ENCODE measurements at places on chromosomes 12 and 14.

DNA sequence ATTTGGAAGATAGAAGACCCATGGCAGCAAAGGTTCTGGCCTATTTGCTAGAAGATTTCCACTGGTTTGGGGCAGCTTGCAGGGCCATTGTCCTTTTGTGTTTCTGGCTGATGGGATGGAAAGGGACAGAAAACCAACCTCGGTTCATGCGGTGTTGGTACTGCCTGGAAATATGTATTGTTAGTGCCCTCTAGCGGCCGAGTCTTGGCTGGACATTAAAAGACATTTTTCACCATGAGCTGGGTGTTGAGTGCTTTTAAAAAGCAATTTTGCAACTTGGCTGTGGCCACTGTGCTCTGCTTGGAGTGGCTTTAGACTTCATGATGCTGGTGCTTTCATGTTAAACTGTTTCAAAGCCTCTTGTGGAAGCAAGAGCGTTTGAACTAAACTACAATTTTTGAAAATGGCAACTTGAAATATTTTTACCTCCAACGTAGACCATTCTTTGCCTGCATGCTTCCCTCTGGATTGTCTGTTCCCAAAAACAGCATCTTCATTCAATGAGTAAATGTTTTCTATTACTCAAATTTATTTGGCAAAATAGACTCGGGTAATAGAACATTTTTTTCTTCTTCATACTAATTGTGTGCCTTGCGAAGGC, 102.7 kb upstream of the TBX5 start:
- peak; percentile 16 for DNase-seq

DNA sequence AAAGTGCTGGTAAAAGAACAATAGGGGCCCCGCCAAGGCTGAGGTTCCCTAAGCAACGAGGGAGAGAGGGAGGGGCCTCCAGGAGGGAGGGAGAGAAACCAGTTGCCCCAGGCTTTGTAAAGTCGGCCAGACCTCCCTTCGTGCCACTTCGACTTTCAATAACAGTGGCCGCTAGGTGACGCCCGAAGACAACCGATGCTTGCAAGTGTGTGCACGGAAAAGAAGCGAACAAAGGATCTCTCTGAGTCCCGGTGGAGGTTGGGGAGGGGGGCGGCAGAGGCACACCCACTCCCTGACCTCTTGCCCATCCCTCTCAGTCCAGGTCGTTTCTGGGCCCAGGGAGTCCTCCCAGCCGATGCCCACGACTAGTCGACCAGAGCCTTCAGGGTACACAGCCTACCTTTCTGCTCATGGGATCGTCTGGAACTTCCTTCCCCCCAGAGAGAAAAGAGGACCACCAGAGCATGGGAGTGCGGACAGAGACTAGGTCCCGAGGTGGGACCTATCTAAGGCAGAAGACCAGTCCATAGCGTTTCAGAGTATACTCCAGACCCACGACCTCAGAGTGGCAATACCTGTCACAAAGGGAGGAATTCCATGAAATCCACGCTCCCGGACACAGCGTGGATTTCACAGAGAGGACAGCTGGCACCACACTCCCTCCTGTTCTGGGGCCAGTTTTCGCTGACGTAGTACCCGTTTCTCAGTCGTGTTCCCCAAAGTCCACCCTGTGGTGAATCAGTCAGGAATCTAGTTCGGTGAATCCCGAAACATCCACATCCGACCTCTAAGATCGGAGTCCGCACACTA, 262.7 kb upstream of the ALG10B start:
- DNase-seq, result no peak

GRCh38 chr14:98210045-98210672, 1061.8 kb downstream of the BCL11B start:
- no peak for DNase-seq

DNA sequence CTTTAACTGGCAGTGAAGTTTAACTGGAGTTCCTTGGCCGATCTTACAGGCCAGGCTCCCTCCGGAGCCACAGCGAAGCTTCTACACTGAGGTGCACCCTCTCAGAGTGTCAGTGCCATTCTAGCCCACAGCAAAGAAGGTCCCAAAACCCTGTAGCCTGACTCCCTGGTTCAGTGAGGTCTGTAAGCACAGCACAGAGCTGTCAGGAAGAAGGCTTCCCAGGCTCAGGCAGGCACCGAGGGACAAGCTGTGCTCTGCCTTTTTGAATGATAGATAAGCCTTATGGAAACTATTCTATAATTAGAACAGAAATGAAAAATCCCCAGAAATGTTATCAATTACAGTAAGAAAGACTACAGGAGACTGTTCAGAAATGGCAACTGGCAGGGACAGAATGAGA, 40.2 kb downstream of the MOK start:
- no peak for DNase-seq

GRCh38 chr12:124464062-124464461, 103.3 kb downstream of the NCOR2 start:
- DNase-seq, result no peak

DNA sequence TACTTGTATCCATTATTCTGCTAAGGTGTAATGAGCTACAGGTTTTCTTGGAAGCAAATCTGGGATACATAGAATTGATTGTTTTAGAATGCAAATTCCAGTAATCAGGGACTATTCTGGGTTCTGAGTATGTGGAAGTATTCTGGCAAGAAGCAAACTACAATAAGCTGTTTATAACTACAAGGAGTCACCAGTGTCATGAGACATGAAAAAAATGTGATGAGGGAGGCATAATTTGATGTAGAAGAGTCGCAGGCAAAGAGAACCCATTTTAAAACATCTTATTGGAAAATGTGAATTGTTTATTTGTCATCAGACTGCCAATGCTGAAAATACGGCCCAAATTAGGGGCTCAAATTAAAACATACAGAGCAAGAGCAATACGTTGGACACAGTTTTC, 321.8 kb upstream of the E2F7 start:
- DNase-seq, result no peak

- DNase-seq, result no peak
Measured at GRCh38 chr12:135138-135537, 68.6 kb downstream of the IQSEC3 start.

DNA sequence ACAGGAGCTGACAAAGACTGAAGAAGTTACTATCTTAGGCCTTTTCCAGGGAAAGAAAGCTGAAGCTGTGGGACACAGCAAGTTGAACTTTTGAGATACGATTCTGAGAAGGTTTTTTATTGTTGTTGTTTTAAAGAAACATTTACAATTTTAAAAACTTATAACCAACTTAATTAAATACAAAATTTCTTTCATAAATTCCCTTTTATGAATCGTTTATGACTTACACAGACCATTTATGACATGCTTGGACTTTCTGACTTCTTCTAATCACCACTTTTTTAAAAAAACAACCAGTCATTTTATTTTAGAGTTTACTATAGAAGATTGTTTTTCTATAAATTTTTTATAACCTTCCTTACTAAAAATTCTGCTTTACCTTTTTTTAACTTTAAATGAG, 68.7 kb downstream of the DHRS2 start:
- DNase-seq, result no peak

DNA sequence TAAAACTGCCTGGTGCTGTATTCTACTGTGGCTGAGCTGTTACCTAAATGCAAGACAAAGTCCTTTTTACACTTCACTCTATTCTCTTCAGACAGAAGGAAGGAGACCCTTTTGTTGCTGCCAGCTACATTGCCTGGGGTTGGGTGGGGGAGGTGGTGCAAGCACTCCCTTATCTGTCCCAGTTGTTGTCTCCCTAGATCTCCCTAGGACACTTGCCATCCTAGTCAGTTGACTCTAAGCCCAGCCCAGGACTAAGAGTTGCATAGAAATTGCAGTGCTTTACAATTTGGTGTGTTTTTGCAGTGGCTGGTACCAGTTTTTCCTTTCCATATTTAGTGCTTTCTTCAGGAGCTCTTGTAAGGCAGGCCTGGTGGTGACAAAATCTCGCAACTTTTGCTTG, 35.1 kb downstream of the SCYL2 start:
- no peak for DNase-seq

DNA sequence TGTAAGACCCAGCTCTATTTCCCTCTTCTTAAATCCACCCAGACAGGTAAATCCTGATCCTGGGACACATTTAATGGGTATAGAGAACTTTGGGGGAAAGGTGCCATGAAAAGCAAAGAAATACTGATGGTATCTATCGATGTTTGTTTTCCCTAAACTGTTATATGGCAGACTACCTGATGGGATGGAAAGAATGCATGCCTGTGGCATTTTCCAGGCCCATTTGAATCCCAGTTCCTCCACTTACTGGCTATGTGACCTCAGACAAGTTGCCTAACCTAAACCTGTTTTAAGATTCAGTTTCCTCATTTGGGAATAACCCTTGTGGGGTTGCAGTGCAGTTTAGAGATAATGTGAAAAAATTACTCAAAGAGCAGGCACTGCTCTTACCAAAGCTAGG, 404.5 kb downstream of the FUT8 start:
- peak; percentile 38 for DNase-seq

DNA sequence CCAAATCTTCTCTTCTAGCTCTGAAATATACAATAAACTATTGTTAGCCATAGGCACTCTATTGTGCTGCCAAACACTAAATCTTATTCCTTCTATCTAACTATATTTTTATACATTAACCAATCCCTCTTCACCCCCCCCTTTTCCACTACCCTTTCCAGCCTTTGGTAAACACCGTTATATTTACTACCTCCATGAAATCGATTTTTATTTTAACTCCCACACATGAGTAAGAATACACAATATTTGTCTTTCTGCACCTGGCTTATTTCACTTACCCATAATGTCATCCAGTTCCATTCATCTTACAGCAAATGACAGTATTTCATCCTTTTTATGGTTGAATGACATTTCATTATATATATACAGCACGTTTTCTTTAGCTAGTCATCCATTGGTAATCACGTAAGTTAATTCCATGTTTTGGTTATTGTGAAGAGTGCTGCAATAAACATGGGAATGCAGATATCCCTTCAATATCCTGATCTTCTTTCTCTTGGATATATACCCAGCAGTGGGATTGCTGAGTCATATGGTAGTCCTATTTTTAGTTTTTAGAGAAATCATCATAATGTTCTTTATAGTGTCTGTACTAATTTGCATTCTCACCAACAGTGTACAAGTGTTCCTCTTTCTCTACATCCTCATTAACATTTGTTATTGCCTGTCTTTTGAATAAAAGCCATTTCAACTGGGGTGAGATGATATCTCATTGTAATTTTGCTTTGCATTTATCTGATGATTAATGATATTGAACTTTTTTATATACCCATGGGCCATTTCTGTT, 34.2 kb upstream of the PLBD1 start:
- no peak for DNase-seq

DNA sequence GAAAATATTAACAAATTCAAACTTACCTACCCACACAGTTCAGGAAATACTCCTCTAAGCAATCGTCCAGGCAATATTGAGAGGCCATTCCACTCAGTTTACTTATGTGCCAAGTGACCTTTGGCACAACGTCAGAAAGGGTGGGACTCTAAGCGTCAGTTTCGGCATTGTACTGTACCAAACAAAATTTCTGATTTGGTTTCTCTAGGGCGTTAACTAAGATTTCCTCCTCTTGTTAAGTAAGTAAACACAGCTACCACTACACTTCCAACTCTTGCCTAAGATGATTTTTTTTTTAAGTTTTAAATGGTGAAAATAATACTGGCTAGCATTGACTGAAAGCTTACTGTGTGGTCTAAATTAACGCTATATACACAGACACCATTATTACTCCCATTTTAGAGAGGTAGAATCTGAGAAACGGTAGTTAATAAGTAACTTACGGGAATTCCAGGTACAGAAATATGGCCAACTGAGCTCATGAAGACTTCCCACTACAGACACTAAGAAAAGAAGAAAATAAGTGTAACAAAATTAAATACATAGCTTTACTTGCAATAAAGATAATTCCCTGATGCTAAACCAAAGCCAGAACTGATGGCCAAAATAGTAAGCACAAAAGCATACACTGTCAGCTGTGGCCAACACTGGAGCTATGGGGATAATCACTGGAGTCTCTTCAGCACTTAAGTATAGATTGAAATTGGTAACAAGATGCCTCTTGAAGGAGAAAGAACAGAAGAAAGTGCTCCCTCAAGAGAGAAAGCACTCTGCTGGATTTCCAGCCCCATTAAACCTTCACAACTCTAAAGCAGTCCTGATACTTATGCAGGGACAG, 76.1 kb downstream of the EPS8 start:
- no peak for DNase-seq

DNA sequence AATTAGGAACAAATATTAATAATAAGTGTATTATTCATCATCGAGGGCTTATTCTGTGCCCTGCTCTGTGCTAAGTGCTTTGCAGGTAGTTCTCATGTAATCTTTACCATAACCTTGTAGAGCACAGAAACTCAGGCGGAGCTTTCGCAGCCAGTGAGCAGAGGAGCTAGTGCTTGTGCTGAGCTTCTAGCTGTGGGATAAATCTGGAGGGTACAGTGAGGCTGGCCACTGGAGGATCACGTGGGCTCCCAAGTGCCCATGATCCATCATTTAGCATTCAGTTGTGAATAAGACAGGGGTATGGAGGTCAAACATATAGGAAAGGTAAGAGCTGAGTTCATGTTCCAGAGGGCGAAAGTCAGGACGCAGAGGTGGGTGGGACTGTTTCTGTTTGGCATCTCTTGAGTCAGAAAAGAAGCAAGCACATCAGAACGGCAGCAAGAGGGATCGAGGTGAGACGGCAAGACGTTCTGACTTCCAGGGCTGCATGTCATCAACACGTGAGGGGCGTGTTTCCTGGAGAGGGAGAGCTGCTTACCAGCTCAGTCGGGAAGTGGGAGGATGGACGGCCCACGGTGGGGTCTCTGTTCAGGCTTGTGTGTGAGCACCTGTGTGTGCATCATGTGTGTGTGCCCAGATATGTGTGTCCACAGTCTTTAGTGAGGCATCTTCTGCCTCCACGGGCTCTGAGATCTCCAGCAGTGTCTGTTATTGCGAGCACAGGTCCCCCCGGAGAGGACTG, 16.8 kb upstream of the KRT80 start:
- DNase-seq, result no peak

DNA sequence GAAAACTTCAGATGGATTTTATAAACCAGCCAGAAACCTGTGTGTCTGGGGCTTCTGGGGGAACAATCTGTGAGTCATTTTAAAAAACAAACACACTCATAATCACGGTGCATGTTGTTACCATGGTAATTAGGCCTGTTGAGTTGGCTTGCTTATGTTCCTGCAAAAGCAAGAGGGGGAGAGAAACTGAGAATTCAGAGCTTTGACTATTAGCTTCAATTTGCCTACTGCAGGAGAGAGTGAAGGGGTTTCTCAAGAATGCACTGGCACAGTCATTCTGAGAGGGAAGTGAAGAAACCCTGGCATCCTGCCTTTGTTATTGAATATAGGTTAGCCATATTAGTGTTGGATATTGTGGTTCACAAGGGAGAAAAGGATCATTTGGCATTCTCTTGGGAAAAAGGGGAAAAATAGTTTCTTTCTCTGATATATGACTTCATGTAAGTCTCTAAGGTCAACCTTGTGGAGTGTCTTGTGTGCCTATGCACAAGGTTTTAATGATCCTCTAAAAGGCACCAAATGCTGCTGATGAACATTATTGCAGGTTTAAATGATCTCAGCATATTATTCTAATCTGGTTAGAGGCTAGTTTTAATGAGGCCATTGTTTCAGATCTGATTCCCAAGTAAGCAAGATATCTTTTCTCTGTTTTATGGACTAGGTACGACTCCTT, 12.9 kb downstream of the GNG2 start:
- DNase-seq, result peak; percentile 50

GRCh38 chr12:50747817-50748216, 16.1 kb upstream of the ATF1 start:
- DNase-seq, result no peak
